ENCODE measurements at places on chromosomes 11 and 22. TPM values are rescaled to one million over a fixed set of nuclear protein-coding genes. Genes with fewer than 3 reads are reported as not detected.

The OR5T1 gene
- total RNA-seq = not detected

The MYEOV gene
- total RNA-seq = 0.62 TPM

The MAPK8IP1 gene
- total RNA-seq = 10.1 TPM

The BUD13 gene
- 21.8 TPM for total RNA-seq

The OR8K1 gene
- not detected for total RNA-seq

The RIMBP3C gene
- total RNA-seq = 0.11 TPM

The PTPRCAP gene
- 0.44 TPM for total RNA-seq

The MS4A15 gene
- total RNA-seq = not detected

The RAB38 gene
- 3.4 TPM for total RNA-seq

The LRRC56 gene
- total RNA-seq = 0.62 TPM

The CREB3L1 gene
- total RNA-seq = 27.1 TPM

The PANX2 gene
- 0.66 TPM for total RNA-seq
